ENCODE measurements at places on chromosomes 2 and 18.

DNA sequence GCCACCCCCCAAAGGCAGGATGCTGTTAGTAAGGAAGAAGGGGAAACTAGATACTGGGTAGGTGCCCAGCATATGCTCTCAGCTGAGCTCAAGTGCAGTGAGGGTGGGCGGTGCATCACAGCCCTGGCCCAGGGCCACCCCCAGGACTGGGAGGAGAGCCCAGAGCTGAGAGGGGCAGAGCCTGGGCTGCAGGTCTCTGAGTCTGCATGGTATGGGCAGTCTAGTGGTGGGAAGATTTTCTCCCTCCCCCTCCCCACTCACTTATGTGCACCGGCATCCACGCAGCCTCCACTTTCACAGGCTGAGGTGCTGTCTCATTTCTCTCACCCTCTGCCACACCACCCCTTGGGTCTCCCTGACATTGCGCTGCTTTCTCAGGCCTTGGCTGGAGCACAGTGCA, 48.5 kb upstream of the CAB39 start:
- DNase-seq = peak; percentile 45

DNA sequence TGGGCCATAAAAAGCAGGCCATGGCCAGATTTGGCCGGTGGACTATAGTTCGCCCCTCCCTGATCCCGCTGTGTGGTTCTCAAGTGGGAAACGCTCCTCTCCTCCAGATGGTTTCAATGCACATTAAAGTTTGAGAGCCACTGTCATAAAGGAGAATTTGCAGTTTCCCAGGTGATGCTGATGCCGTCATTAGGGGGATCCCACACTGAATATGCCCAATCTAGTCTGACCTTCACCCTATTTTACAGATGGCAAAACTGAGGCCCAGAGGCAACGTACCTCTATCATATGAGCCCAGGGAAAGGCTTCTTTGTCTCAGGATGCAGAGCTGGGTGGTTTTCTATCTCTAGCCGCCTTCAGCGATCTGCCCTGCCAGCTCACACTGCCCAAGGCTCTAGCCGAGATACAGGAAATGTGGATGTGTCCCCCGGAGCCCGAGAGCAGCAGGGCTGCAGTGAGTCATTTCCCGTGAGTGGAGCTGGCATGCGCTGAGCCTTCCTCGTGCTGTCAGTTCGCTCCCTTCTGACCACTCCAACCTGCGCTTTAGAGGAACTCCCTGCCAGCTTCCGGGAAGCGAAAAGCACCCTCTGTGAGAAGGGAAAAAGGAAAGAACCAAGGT, 116.2 kb downstream of the SMAD7 start:
- peak; percentile 79 for DNase-seq

DNA sequence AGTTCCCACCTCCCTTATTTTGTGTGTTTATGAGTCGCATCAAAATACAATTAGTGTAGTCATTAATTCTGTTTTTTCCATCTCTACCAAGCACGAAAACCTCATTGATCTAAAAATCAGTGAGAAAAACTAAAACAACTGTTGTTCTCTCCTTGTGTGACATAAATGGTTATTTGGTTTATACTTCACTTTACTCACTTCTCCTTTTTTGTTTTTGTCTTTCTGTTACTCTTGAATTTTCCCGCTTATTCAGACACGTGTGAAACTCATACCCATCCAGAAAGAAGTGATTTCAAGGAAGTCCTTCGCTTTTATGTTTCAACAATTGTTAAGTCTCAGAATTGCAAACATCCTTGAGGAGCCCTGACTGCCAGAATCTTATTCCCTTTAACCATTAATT, 121.6 kb downstream of the EML6 start:
- DNase-seq = no peak

DNA sequence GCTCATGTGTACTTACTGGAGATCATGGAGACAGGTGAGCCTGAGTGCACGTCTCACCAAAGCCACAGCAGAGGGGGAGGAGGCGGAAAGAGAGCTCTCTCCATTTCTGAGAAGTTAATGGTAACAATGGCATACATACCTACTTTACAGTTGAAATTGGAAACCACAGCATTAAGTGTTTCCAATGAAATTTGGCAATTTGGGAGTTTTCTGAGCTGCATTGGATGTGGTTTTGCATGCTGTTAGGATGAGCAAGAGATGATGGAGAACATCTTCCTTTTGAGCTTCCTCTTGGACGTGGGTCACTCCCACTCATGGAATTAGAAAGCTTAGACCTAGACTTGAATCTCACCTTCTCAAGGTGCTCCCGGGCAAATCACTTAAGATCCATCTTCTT, 25.5 kb upstream of the IL37 start:
- DNase-seq = no peak

DNA sequence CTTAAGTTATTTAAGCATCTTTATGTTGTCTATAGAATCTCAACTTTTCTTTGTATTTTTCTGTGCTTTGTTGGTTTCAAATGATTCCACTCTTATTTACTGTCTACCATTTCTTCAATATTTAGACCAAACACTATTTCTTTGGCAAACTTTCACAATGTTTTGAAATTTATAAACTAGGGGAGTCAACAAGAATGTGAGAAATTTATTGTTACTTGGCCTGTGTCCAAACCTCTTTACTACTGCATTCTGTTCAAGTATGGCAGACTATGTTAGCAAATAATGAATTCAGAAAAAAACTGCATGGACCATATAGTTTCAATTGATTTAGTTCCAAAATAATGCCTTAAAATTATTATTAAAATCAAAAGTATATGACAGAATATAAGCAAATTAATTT, 470.2 kb downstream of the FBXO15 start:
- DNase-seq = no peak

- DNase-seq = no peak
Observed at GRCh38 chr2:119282996-119283511, 59.4 kb downstream of the STEAP3 start.

GRCh38 chr2:205892251-205892655, 193.7 kb downstream of the INO80D start:
- DNase-seq = no peak

DNA sequence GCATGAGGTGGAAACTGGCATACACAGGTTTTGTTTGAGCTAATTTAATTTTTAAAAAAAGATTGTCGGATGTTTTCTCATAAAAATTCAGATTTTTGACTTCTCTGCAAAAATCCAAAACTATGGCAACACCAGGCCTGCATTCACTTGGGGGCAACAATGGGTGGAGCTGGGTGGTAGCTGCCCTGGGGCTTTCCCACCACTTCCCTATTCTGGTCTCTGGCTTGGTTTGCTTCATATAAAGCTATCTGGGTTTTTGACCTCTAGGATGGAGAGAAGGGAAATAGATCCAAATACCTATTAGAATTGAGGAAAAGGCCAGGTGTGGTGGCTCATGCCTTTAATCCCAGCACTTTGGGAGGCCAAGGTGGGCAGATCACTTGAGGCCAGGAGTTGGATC, 5.5 kb upstream of the CYP27A1 start:
- DNase-seq = no peak

DNA sequence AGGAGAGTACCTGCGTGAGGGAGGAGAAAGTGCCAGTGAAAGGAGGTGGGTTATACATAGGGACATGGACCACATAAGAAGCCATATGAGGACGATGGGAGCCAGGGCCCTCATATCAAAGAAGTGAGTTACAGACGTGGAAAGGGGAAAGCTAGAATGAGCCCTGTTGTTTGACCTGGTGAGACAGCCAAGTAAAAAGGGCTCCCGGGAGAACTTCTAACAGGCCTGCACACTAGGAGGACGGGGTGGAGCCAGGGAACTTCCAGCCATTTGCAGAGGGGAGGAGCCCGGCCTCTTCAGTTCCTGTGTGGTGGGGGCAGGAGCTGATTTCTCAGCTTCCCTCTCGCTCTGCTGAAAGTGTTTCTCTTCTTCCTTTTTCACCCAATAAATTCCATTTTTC, 84.1 kb upstream of the SLC66A3 start:
- peak; percentile 32 for DNase-seq

DNA sequence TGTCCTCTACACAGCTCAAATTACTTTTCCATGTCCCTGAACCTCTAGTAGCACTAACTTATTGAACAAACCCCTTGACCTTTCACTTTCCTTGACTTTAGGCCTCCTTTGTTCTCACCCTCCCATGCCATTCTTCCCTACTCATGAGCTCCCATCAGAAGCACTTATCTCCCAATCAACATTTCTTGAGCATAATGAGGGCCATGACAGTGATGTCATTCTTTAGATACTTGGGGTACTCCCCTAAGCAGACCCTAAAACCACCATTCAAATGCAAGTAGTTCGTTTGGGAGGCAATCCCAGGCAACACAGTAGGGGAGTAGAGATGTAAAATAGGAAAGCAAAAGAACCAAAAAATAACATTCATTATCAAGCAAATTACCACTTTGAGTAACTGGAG, 115.9 kb upstream of the ARHGAP28 start:
- no peak for DNase-seq

DNA sequence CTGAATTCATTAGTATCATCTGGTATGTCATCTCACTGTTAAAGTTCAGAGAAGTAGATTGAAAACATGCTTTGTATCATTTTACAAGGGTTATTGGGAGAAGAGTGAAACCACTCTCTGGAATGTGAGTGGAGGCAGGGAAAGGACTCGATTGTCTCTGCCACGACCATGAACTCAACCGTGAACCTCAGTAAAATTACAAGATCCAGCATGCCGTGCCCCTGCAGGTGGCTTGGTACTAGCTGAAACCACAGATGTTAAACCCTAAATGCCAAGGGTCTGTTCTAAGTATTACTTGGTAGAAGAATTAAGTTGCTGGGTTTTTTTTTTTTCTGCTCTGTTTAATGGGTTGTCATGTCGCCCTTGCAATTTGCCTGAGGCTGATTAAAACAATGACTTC, 197.2 kb downstream of the MYO3B start:
- DNase-seq = no peak

GRCh38 chr18:41543815-41544214, 411.2 kb upstream of the PIK3C3 start:
- DNase-seq = no peak

GRCh38 chr2:236568922-236569572, 578 bp upstream of the ACKR3 start:
- no peak for DNase-seq

- DNase-seq = no peak
Observed at GRCh38 chr2:215633360-215633759, 197.5 kb upstream of the FN1 start.

DNA sequence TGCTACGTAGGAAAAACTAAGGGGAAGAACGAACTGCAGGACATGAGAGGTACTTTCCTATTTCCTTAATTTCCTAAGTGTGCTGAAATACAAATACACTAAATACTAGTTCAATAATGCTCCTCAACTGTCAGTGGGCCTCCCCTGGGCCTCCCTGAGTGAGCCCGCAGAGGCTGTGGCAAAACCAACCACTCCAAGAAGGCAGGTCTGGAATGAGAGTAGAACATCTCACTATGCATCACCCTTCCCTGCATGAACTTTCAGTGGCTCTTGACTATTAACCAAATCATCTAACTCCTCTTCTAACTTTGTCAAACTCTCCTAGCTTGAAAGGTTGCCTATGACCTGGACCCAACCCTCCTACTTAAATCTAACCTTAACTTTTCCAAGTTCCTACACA, 84.6 kb downstream of the THADA start:
- DNase-seq = peak; percentile 26

- no peak for DNase-seq
Observed at GRCh38 chr18:60549338-60549960, 176.9 kb upstream of the MC4R start.

DNA sequence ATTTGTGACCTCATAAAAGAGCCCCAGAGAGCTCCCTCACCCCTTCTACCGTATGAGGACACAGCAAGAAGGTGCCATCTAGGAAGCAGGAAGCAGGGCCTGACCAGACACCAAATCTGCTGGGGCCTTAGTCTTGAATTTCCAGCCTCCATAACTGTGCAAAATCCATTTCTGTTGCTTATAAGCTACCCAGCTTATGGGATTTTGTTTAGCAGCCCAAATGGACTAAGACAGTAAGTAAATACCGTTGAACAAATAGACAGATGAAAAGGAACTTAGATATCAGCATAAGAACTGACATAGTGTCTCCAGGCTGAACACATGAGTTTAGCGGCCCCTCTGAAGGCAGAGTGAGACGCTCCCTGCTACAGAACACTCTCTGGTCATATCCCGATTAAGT, 130.9 kb downstream of the UXS1 start:
- DNase-seq = no peak

GRCh38 chr18:23235860-23236259, 100.6 kb downstream of the CABLES1 start:
- no peak for DNase-seq

GRCh38 chr2:172095146-172095904, 7.4 kb downstream of the DLX2 start:
- DNase-seq = no peak

DNA sequence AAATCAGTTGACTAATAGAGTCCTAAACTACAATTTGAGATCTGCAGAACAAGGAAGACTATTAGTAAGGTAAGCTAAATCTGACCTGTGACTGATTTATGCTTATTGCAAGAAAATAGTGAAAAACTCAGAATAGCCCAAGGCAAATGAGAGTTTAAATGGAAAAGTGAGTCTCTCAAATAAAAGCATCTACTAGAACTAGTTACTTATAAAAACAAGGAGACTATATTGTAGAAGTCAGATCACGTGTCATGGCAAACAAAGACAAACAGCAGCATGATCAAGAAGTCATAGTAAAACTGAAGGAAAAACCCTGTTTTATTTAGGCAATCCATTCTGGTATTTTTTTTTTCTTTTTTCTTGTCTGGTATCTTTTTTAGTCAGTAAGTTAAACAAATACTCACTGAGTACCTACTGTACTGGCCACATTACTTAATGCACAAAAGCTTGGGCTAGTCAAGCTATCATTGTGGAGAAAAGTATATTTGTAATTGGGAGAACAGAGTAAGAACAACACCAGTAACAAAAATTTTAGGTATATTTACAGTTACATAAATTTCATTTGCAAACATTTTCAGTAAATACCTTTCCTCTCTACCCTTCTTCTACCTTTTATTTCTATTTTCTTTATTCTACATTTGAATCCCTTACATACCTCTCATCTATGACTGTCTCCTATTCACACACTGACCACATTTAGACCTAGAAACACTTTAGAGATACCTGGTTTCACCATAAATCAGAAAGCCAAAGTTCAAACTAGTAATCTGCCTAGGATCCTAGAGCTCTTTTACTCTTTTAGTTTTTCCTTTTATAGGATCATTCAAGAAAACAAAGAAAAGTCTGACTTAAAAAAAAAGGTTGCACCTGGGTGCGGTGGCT, 23.7 kb downstream of the CCDC88A start:
- no peak for DNase-seq

DNA sequence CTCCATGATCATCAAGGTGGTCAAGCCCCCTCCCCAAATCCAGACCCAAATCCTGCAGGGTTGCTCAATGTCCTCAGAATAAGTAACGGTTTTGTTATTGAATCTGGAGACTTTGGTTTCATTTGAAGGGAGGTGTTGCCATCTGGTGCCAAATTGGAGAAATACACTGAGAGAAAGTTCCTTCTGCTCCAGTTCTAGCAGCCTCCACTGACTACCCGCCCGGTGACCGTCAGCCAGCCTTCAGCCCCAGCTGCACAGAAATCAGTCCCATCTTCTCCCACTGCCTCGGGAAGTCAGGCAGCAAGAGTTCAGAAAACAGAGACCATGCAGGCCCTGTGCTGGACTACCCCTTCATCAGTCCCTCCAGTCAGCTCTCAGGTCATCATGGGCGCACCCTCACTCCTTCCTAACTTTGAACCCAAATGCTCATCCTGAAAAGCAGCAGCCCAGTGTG, 38.7 kb downstream of the PKDCC start:
- DNase-seq = peak; percentile 45

GRCh38 chr2:215847718-215848117, 165.6 kb downstream of the MREG start:
- no peak for DNase-seq

GRCh38 chr2:203659331-203660049, 46.9 kb upstream of the CD28 start:
- DNase-seq = no peak

Data from activated CD4-positive, alpha-beta T cell treated with anti-CD3 and anti-CD28 coated beads, Interleukin-2, amount 50 U/mL, for 48 hours (primary cell).